ENCODE measurements at places on chromosomes 1 and 21.
A peak's percentile ranks its signal among the peaks of the same experiment; 100 is the strongest.

DNA sequence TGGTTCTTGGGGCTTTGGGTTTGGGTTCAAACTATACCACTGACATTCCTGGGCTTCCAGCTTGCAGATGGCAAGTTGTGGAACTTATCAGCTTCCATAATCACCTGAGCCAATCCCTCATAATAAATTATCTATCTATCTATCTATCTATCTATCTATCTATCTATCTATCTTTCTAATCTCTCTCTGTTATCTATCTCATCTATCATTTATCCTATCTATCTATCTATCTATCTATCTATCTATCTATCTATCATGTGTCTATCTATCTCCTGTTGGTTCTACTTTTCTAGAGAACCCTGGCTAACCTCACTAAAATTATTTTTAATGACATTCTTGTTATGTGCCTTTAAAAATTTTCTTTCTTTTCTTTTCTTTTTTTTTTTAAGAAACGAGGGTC is 35.8 kb upstream of the AKT3 start:
- no peak for DNase-seq

DNA sequence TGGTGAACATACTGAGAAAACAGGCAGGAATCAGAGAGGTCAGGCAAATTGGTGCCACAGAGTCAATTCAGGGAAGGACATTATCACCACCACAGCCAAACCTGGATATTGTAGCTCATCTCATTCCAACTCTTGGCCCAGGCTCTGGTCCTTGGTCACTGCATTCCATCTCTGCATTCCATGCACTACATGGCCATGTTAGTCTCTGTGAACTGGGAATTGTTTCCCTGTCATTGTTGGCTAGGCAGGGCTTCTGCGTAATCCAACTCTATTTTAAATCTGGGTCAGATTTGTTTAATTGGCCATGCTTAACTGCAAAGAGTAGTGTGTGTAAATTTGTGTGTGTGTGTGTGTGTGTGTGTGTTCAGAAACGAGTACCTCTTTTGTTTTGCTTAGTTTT is 837.6 kb upstream of the ADAMTS5 start:
- no peak for DNase-seq

- no peak for DNase-seq
Measured at GRCh38 chr1:212503714-212504113, 71.0 kb downstream of the NENF start.

- DNase-seq = no peak
Measured at GRCh38 chr1:41533731-41534080, 49.2 kb upstream of the EDN2 start.

GRCh38 chr1:11198851-11199594 is 9.9 kb downstream of the ANGPTL7 start:
- no peak for DNase-seq

- DNase-seq = no peak
Measured at GRCh38 chr21:35825370-35826353, 234.7 kb downstream of the SETD4 start.

DNA sequence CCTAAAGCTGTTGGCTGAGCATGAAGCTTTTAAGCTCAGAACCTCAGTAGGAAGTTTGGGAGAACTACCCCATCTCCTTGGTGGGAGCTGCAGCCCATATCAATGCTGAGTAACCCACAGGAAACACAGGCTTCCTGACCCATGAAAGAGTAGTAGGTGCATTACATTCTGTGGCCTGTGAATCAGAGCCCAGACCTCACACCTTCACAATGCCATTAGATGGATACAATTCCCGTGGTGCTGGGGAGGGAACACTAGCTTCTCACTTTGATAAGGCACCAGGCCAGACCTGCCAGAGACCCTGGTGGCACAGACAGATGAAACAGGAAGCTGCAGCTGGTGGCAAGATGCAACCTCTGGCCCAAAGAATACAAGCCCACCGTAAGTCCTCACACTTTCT is 308.8 kb downstream of the NPHP4 start:
- no peak for DNase-seq

- no peak for DNase-seq
Measured at GRCh38 chr1:112605633-112606327, 13.2 kb downstream of the ST7L start.

GRCh38 chr1:41954533-41954944 is 35.8 kb upstream of the HIVEP3 start:
- DNase-seq = peak; percentile 59

- DNase-seq = no peak
Measured at GRCh38 chr1:214058076-214058475, 70.3 kb downstream of the PROX1 start.

GRCh38 chr1:29481031-29481430 is 244.7 kb downstream of the PTPRU start:
- DNase-seq = no peak

- DNase-seq = no peak
Measured at GRCh38 chr1:13801232-13801631, 101.2 kb downstream of the PRDM2 start.

DNA sequence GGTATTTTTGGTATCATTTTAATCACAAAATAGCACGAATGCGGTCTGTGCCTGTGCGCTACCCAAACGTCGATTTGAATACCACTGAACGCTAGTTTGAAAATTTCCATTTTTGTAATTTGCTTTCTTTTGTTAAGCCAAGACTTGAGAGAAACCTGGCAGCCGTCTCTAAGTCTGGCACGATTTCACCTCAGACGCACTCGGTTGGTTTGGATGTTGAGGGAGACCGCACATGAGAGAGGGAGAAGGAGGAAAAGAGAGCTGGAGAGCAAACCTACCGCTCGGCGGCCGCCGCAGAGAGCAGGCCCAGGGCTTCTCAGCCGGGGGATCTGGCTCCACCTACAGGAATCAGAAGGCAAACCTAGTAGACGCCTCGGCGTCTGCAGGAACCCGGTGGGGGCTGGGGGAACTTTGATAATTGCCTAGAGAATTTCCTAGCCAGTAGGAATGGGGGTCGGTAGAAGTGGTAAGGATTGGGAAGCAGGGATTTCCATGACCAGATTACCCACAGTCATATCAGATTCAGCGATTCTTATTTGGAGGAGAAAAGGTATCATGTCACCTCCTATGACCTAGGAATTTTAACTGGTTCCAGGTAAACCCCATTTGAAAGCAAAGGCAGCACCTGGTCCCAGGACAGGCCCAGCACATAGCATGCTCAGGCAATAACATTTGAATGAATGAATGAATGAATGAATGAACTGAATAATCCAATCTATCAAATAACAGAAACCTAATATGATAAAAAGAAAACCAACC is 83.2 kb downstream of the TM2D1 start:
- DNase-seq = peak; percentile 44

- DNase-seq = no peak
Measured at GRCh38 chr1:22241811-22242210, 98.9 kb upstream of the WNT4 start.

- no peak for DNase-seq
Measured at GRCh38 chr1:41649396-41650027, 165.0 kb upstream of the EDN2 start.

DNA sequence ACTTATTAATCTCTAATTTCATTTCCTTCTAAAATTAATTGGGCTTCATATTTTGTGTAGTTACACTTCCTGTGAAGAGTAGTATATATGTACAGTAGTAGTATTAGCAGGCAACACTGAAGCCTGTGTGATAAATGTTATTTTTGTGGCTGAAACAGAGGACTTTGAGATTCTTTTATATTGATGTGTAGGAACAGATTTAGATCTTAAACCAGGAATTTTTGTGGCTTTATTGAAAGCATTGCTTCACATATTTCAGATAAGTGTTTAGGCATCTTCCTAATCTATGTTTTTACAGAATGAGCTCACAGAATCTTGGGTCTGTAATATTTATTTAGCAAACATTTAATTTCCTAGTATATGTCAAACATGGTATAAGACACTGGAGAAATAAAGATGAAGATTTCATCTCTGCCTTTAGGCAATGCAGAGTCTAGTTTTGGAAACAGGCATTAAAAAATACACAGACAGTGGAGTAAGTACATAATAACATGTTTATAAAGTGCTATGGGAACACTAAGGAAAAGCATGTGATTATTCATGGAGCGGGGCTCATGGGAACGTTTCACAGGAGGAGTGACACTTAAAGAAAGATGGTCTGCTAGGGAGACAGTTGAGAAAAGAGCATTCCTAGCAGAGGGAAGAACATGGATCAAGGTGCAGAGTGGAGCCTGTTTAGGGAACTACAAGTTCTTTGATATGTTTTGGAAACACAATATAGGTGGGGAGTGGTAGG is 52.7 kb downstream of the MIGA1 start:
- no peak for DNase-seq

- no peak for DNase-seq
Measured at GRCh38 chr1:78142736-78143135, 97.0 kb downstream of the GIPC2 start.

- DNase-seq = no peak
Measured at GRCh38 chr1:154859151-154859785, 10.8 kb downstream of the KCNN3 start.

- DNase-seq = no peak
Measured at GRCh38 chr1:75630004-75630594, 19.2 kb upstream of the SLC44A5 start.

- DNase-seq = no peak
Measured at GRCh38 chr1:25933479-25934365, 27.5 kb upstream of the STMN1 start.

GRCh38 chr1:15733218-15733725 is 2.8 kb upstream of the SLC25A34 start:
- DNase-seq = no peak

DNA sequence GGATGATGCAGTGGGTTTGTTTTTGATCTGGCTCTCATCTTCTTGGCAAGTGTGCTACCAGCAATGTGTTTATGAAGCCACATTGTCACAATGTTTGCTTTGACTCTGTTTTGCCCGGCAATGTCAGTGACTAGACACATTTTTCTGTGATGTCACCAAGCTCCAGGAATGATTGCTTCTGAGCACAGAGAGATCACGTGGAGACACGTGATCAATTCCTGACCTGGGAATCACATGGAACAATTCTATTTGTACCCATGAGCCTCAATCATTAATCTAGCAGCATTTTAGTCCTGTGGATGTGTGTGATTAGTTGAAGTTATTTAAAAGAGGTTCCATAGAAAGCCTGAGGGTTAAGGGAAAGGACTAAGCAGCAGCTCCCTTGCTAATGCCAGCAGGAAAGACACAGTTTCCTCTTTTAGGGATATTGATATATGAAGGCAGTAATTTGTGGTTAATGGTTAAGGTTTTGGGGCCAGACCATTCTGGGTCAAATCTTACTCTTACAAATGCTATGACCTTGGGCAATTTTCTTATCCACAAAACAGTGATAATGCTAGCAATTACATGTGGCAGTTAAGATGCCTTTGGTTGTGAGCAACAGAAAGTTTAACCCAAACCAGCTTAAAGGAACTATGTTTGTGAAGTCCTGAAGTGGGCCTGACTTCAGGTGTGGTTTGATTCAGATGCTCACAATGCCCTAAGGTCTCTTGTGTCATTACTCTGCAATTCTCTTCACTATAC is 59.0 kb downstream of the FASLG start:
- no peak for DNase-seq

DNA sequence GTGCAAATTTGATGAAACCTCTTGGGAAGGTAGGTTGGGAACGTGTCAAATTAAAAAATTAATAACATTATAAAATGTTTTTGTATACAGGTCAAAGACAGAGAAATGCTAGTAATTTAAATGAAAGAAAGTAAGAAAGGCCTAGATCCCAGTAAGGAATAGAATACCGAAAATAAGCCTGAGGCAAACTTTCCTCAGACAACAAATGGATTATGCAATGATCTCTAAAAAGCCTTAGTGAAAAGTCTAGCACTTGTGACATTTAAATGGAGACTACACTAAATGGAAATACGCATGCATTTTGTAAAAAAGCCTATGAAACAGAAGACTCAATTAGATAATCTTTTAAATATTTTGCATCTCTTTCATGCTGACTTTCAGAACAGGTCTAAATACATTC is 138.5 kb upstream of the ZNHIT6 start:
- no peak for DNase-seq

DNA sequence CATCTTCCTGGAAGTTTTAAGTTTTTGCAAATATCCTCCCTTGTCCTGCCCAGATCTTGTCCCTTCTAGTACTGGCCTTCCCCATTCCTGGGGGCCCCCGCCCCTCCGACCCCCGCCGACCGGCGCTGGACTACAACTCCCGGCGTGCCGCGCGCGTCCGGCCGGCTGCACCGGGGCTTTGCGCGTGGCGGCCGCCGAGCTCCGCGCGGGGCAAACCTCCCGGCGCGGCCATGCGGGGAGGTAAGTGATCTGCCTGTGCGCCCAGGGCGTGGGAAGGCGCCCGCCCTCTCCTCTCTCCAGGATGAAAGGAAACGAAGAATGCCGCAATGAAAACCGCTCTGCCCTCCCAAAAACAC is 3.2 kb upstream of the SAMD13 start:
- peak; percentile 41 for DNase-seq

GRCh38 chr1:74399249-74399648 is 113.2 kb downstream of the LRRC53 start:
- no peak for DNase-seq
